ENCODE measurements at places on chromosomes 7 and 10. TPM values are rescaled to one million over a fixed set of nuclear protein-coding genes. Genes with fewer than 3 reads are reported as not detected.

The GIMAP1 gene
- 2.4 TPM for total RNA-seq

The C7orf57 gene
- not detected for total RNA-seq

- H3K4me1 ChIP-seq = peaks cover 16% of the 10 kb centered on the region
- no peaks in the 10 kb centered on the region for H3K27me3 ChIP-seq
- peak overlapping the region; percentile 100 for H3K27ac ChIP-seq
- peak overlapping the region; percentile 46 for H3K4me3 ChIP-seq
Observed at GRCh38 chr7:120991161-120991560, 2.6 kb downstream of the CPED1 start.

GRCh38 chr10:124476043-124476725 lies 14.6 kb downstream of the LHPP start:
- no peak overlapping the region for H3K27ac ChIP-seq
- no peaks in the 10 kb centered on the region for H3K27me3 ChIP-seq
- no peak overlapping the region for H3K4me3 ChIP-seq
- peak; percentile 87 for DNase-seq

DNA sequence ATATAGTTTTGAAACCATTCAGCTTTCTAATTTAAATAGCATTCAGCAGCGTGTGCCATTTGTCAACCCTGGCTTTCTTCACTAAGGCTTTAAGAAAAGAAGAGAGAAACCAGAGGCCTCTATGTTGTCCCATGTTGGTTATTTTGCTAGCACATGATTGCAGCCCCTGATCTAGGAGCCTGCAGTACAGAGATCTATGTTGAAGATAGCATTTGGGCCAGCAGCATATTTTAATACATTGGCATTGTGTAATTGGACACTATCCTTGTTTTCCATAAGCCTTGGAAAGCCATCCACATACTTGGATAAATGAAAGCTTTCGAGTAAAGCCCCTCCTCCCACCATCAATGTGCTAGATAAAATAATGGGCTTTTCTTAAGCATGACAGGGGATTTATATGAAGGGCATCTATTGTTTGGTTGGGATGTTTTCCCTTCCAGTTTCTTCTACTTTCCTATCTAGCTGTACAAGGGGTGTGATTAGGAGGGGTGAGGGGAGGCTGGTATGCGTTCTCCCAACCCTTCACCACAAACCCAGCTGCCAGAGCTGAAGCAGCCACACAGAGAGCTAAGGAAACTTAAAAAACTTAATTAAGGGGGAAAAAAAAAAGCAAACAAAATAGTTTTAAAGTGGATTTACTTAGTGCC lies 23.1 kb upstream of the SDHAF3 start:
- H3K36me3 ChIP-seq = no peaks in the 10 kb centered on the region
- H3K4me3 ChIP-seq = no peak overlapping the region
- H3K27ac ChIP-seq = no peak overlapping the region

DNA sequence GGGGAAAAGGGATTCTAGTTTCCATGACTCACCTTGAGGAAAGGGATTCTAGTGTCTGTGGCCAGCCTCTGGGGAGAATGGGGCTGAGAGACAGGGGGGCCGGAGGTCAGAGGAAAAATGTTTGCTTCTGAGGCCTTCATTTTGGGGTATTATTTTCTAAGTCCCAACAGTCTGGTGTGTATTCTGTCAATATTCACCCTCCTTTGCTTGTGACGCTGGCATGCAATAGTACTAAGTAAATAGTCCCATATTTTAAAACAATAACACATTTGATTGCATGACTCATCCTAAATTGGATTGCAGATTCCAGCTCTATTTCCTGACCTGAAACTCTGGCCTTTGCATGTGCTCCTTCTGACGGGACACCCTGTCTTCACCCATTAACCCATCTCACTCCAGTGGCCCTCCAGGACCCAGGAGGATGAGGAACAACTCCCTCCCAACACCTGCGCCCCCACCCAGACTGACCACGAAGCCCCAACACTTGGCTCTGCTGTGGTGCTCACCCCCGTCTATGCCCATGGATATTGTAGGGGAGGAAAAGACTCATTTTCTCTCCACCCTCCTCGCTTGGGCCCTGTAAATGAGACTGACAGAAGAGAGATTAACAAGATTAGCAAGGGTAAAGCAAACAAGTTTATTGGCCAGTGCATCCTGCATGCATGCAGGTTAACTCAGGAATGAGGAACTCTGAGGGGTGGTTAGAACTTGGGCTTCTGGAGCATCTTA lies 495.6 kb upstream of the KLF6 start:
- no peak for DNase-seq
- no peaks in the 10 kb centered on the region for H3K36me3 ChIP-seq
- H3K27ac ChIP-seq = no peak overlapping the region
- H3K4me1 ChIP-seq = no peaks in the 10 kb centered on the region

The LMOD2 gene
- total RNA-seq = not detected

GRCh38 chr10:70503776-70504175 lies 25.2 kb downstream of the PALD1 start:
- H3K36me3 ChIP-seq = no peaks in the 10 kb centered on the region
- DNase-seq = no peak
- H3K4me3 ChIP-seq = no peak overlapping the region
- H3K27ac ChIP-seq = no peak overlapping the region
- no peaks in the 10 kb centered on the region for H3K27me3 ChIP-seq
- H3K4me1 ChIP-seq = no peaks in the 10 kb centered on the region

The SPDYE5 gene
- not detected for total RNA-seq

DNA sequence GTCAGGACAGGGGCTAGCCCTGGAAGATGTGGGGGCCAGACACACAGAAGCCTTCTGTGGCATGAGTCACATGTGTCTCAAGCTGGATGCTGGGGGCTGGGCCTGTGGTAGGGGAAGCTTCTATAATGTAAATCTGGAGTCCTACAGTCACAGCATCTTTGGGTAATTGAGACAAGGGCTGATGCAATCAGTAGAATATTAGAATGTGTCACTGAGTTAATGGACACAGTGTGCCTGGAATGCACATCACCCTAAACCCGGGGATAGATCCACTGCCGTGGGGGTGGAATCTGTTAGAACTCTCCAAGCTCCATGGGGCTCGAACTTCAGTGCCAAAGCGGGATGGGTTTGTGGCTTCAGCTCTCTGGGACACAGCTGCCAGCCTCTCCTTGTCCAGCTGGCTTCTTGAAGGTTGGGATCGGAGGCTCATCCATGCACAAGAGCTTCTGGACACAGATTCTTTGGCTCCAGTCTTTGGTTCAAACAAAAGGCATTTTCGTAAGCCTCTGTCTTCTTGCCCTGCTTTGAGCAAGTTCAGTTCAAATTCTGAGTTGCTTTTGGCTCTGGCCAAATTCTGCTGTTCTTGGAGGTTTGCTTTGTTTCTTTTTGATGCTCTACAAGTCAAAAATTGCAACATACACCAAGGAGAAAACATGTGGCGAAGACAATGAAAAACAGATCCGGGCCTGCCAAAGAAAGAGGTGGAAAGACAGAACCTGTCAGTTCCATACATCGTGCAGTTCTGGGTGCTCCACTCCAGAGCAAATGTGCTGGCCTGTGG lies 194.8 kb upstream of the ZNF32 start:
- H3K27ac ChIP-seq = no peak overlapping the region
- no peaks in the 10 kb centered on the region for H3K36me3 ChIP-seq
- no peaks in the 10 kb centered on the region for H3K27me3 ChIP-seq
- DNase-seq = no peak
- H3K4me3 ChIP-seq = no peak overlapping the region
- no peaks in the 10 kb centered on the region for H3K4me1 ChIP-seq

GRCh38 chr10:17231788-17232187 lies 3.7 kb downstream of the VIM start:
- H3K4me1 ChIP-seq = no peaks in the 10 kb centered on the region
- no peak for DNase-seq
- H3K4me3 ChIP-seq = peak overlapping the region; percentile 55
- no peak overlapping the region for H3K27ac ChIP-seq
- H3K36me3 ChIP-seq = no peaks in the 10 kb centered on the region
- H3K27me3 ChIP-seq = no peaks in the 10 kb centered on the region

- no peaks in the 10 kb centered on the region for H3K36me3 ChIP-seq
- H3K4me3 ChIP-seq = no peak overlapping the region
- no peaks in the 10 kb centered on the region for H3K27me3 ChIP-seq
- no peaks in the 10 kb centered on the region for H3K4me1 ChIP-seq
- H3K27ac ChIP-seq = no peak overlapping the region
- no peak for DNase-seq
Observed at GRCh38 chr10:123901621-123902020, 10.0 kb upstream of the CPXM2 start.

The ARHGAP12 gene
- 12.1 TPM for total RNA-seq
